ENCODE measurements at places on chromosomes 5 and 9. TPM values are rescaled to one million over a fixed set of nuclear protein-coding genes. Genes with fewer than 3 reads are reported as not detected.
A peak's percentile ranks its signal among the peaks of the same experiment; 100 is the strongest.

- no peaks in the 10 kb centered on the region for H3K27me3 ChIP-seq
- peak overlapping the region; percentile 36 for H3K27ac ChIP-seq
- no peak overlapping the region for H3K4me3 ChIP-seq
- peaks cover 7% of the 10 kb centered on the region for H3K4me1 ChIP-seq
- no peak for DNase-seq
Measured at GRCh38 chr9:137534256-137535119, 15.7 kb downstream of the PNPLA7 start.

DNA sequence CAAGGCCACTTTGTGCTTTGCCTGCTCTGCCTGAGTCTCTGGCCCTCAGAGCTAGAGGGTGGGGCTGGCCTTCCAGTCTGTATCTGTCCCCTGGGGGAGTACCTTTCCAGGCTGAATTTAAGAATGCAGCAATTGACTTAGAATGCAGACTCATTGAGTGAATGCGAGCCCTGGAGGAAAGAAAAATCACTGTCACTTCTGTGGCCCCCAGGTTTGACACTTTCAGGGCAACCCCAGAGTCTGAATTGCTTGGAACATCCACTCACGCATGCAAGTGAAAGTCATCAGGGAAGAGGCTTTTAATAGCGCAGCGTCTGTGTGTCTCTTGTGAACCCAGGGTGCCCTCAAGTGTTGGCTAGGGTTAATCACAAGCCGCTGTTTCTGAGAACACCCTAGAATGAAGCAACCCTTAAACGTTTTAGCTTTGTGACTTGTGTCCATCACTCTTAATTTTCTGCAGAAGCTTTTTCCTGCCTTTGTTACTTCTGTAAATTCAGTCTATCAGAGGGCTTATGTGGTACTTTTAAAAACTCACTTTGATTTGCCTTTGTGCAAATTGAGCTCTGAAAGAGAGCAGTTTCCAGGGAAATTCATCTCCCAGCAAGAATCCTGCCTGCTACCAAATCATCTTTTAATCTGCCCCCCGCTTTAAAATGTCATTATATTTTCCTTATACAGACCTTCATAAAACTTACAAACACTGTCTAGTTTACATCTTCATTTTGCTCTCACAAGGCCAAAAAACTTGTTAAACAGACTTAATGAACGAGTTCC is 146.8 kb upstream of the IQGAP2 start:
- DNase-seq = no peak
- H3K4me3 ChIP-seq = no peak overlapping the region
- H3K36me3 ChIP-seq = no peaks in the 10 kb centered on the region
- peak overlapping the region; percentile 5 for H3K27ac ChIP-seq
- H3K27me3 ChIP-seq = peaks cover 44% of the 10 kb centered on the region

- DNase-seq = no peak
- peaks cover 49% of the 10 kb centered on the region for H3K4me1 ChIP-seq
- no peaks in the 10 kb centered on the region for H3K27me3 ChIP-seq
- no peak overlapping the region for H3K4me3 ChIP-seq
Measured at GRCh38 chr5:74539986-74540385, 100.5 kb downstream of the ENC1 start.

GRCh38 chr5:77957516-77957915 is 181.4 kb upstream of the TBCA start:
- H3K27me3 ChIP-seq = peaks cover 14% of the 10 kb centered on the region
- no peak for DNase-seq
- no peaks in the 10 kb centered on the region for H3K36me3 ChIP-seq
- H3K27ac ChIP-seq = no peak overlapping the region

DNA sequence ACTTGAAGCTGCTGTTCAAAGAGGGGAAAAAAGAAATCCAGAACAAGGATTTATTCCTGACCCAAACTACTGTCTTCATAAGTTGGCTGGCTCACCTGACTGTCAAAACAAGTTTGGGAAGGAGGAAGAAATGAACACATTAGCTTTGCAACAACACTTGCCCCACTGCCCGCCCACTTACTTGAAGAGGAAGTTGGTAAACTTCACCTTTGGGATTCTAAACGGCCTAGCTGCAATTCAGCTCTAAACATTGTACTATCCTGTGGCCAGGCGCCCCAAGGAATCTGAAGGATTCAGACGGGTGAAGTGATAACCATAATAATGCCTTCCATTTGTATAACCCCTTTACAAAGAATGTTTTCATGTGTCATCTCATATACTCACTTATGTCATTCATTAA is 199.4 kb downstream of the ARRDC3 start:
- H3K27me3 ChIP-seq = no peaks in the 10 kb centered on the region
- H3K4me3 ChIP-seq = no peak overlapping the region
- H3K4me1 ChIP-seq = peaks cover 10% of the 10 kb centered on the region
- H3K36me3 ChIP-seq = no peaks in the 10 kb centered on the region
- DNase-seq = no peak

DNA sequence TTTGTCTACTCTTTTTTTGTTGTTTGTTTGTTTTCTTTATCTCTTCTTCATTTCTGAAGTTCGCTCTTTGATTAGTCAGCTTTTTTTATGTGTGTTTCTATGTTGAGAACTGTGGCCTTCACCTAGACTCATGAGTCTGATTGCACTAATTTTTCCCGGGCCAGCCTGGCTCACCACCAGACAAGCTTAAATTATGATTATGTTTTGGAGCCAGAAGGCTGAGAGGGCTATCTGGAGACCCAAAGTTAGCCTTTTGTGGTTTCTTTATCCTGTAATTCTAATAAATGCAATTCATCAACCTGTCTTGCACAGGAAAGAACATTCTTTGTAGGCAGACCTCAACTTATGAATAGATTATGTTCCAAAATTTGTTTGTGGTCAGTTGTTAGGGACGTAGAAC is 20.8 kb upstream of the ACTBL2 start:
- H3K27ac ChIP-seq = no peak overlapping the region
- peaks cover 28% of the 10 kb centered on the region for H3K4me1 ChIP-seq
- H3K27me3 ChIP-seq = no peaks in the 10 kb centered on the region
- no peaks in the 10 kb centered on the region for H3K36me3 ChIP-seq
- no peak overlapping the region for H3K4me3 ChIP-seq

DNA sequence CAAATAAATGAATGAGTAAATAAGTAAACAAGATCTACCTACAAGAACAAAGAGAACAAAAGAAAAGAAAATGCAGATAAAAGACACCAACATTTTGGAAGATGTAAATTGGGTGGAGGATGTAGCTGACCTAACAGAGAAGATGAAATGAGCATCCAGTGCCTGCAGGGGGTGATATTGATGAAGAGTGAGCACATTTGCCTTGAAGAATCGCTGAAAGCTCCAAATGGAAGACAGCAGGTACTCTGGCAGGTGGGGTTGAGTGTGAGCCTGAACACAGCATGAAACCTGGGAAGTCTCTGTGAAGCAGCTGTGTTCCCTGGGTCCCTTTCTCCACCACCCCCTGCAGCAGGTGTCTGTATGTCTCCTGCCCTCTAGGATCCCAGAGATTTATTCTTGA is 125.6 kb downstream of the NXNL2 start:
- no peak overlapping the region for H3K27ac ChIP-seq
- no peak for DNase-seq
- no peak overlapping the region for H3K4me3 ChIP-seq
- H3K36me3 ChIP-seq = no peaks in the 10 kb centered on the region

DNA sequence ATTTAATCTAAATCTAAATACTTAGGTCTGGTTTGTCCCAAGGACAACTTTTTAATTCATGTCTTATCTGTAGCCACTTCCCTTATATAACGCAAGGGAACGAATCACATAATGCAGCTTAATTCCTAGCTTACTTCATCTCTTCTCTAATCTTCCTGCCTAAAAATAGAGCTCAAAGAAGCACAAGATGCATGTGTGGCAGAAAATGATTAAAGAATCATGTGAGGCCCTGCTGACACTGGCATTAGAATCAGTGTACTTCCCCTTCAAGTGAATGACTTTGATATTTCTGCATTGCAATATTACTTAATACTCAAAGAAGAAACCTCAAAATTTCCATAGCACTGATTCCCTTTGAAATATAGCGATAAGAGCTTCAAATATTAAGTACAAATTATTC is 317.9 kb upstream of the FTMT start:
- DNase-seq = no peak
- no peak overlapping the region for H3K27ac ChIP-seq
- no peaks in the 10 kb centered on the region for H3K36me3 ChIP-seq
- no peaks in the 10 kb centered on the region for H3K4me1 ChIP-seq
- H3K4me3 ChIP-seq = no peak overlapping the region
- peaks cover 14% of the 10 kb centered on the region for H3K27me3 ChIP-seq

DNA sequence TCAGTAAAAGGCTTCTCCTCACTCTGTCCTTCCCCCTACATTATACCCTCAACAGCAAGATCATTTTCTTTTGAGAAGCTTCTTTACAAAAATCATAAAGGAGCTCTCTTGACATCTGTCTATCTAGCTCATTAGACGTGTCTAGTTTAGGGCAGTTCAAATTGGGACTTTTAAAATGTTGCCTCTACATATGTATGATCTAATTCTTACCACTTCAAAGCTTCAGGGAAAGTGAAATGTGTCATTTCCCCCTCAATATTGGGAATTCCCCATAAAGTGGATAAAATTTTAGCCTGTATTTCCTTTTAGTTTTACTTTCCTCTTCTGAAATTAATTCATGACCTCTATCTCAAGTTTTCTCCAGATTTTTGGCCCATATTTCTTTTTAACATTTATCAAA is 323.7 kb downstream of the ARRDC3 start:
- H3K27me3 ChIP-seq = peaks cover 21% of the 10 kb centered on the region
- no peaks in the 10 kb centered on the region for H3K4me1 ChIP-seq
- no peak for DNase-seq
- no peaks in the 10 kb centered on the region for H3K36me3 ChIP-seq

GRCh38 chr5:52727020-52727419 is 60.7 kb upstream of the ITGA1 start:
- no peak for DNase-seq
- H3K36me3 ChIP-seq = no peaks in the 10 kb centered on the region
- H3K4me3 ChIP-seq = no peak overlapping the region
- peak overlapping the region; percentile 36 for H3K27ac ChIP-seq

GRCh38 chr9:124342776-124343485 is 72.3 kb downstream of the PSMB7 start:
- peak; percentile 95 for DNase-seq
- no peaks in the 10 kb centered on the region for H3K27me3 ChIP-seq
- H3K4me3 ChIP-seq = peak overlapping the region; percentile 52
- peak overlapping the region; percentile 95 for H3K27ac ChIP-seq
- peaks cover 26% of the 10 kb centered on the region for H3K36me3 ChIP-seq

- peaks cover 17% of the 10 kb centered on the region for H3K4me1 ChIP-seq
- H3K36me3 ChIP-seq = peaks cover 20% of the 10 kb centered on the region
- DNase-seq = peak; percentile 75
- H3K27ac ChIP-seq = no peak overlapping the region
Measured at GRCh38 chr9:126839301-126839700, 21.1 kb upstream of the ZBTB34 start.

GRCh38 chr9:4689021-4689420 is 9.7 kb downstream of the CDC37L1 start:
- H3K27ac ChIP-seq = no peak overlapping the region
- no peak for DNase-seq
- H3K4me3 ChIP-seq = no peak overlapping the region
- peaks cover 31% of the 10 kb centered on the region for H3K36me3 ChIP-seq

DNA sequence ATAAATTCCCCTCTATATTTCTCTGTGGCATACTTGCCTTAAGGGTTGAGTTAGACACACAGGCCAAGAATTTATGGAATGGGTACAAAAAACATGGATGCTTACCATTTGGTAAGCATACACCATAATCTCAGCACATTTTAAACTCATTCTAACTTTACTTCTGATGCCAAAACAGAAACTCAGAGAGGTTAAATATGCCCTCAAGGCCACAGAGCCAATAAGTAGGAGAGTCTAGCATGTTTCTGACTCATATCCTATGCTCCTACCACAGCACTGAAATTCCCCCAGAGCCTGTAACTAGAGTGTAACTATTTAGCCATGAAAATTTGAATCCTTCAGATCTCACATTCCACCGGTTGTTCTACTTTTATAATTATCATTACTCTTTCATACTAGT is 559.7 kb downstream of the ACTL7B start:
- H3K27ac ChIP-seq = peak overlapping the region; percentile 94
- no peaks in the 10 kb centered on the region for H3K27me3 ChIP-seq
- H3K36me3 ChIP-seq = peaks cover 3% of the 10 kb centered on the region
- peaks cover 70% of the 10 kb centered on the region for H3K4me1 ChIP-seq

DNA sequence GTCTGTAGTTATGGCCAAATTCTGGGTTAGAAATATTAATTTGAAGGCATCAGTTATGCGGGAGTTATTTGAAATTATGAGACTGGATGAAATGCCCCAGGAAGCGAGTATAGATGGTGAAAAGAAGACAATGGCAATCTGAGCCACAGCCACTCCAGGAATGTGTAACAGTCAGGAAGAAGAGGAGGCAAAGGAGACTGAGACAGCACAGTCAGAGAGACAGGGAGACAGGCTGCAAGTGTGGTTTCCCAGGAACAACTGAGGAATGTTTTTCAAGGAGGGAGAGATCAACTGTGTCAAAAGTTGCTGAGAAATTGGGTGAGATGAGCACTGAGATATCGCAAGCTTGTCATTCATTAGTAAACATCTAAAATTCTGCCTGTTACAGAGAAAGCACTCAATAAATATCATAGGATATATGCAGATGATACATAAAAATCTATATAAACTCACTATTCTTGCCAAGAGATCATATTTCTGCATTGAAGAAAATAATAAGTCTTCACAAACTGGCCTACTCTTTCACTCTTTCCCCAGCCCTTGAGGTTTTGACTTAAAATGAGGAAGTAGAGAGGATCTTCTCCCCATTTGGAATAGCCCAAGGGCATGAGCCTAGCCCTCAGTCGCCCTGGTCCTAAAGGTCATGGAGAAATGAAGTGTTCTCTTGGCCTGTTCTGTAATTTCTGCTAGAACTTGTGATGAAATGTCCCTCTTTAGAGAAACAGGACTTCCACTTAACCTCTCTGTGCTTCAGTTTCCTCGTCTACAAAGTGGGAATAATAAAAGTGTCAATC is 48.5 kb upstream of the RLN1 start:
- no peaks in the 10 kb centered on the region for H3K36me3 ChIP-seq
- H3K4me3 ChIP-seq = no peak overlapping the region
- H3K4me1 ChIP-seq = peaks cover 25% of the 10 kb centered on the region
- H3K27ac ChIP-seq = peak overlapping the region; percentile 15
- DNase-seq = no peak

DNA sequence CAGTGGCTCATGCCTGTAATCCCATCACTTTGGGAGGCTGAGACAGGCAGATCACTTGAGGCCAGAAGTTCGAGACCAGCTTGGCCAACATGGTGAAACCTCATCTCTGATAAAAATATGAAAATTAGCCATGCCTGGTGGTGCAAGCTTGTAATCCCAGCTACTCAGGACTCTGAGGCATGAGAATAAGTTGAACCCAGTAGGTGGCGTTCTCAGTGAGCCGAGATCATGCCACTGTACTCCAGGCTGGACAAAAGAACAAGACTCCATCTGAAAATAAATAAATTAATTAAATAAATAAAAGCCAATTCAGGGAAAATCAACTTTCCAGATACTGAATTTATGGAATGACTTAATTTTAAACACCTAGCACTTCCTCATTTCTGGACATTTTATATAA is 1722.1 kb downstream of the MAT2B start:
- H3K27ac ChIP-seq = no peak overlapping the region
- H3K4me1 ChIP-seq = no peaks in the 10 kb centered on the region
- no peaks in the 10 kb centered on the region for H3K36me3 ChIP-seq
- H3K27me3 ChIP-seq = no peaks in the 10 kb centered on the region
- H3K4me3 ChIP-seq = no peak overlapping the region

The PDGFRB gene
- 1,131 TPM for total RNA-seq

The ORM2 gene
- not detected for total RNA-seq

The UAP1L1 gene
- 38.3 TPM for total RNA-seq

The SLC27A6 gene
- total RNA-seq = 0.26 TPM

The CORO2A gene
- total RNA-seq = 1.8 TPM

The OBP2B gene
- not detected for total RNA-seq

The GCNT4 gene
- total RNA-seq = 2.1 TPM

The ZNF883 gene
- total RNA-seq = 7.3 TPM

The PCDHGA1 gene
- total RNA-seq = 0.13 TPM

The ALDH1A1 gene
- total RNA-seq = not detected

The CCL27 gene
- total RNA-seq = 0.78 TPM

The SPINK6 gene
- not detected for total RNA-seq
